ENCODE measurements at places on chromosomes 2 and 18.

- no peak for DNase-seq
Observed at GRCh38 chr2:119301413-119301812, 65.2 kb downstream of the C2orf76 start.

DNA sequence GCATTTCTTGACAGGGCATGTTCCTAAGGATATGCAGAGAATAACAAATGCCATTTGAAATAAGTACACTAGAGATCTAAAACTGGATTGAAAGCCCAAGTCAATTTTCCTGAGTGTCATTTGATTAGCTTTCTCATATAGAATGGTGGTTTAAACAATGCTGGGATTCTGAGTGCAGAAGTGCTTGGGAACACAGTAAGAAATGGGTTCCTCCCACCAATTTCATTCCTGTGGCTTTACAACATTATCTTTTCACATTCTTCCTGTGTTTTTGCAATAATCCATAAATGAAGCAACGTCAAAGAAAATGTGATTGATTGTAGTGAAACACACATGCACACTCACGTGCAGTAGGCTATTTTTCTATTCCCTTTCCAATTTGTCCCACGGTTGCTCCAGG is 1858.4 kb upstream of the PIK3C3 start:
- DNase-seq, result no peak

DNA sequence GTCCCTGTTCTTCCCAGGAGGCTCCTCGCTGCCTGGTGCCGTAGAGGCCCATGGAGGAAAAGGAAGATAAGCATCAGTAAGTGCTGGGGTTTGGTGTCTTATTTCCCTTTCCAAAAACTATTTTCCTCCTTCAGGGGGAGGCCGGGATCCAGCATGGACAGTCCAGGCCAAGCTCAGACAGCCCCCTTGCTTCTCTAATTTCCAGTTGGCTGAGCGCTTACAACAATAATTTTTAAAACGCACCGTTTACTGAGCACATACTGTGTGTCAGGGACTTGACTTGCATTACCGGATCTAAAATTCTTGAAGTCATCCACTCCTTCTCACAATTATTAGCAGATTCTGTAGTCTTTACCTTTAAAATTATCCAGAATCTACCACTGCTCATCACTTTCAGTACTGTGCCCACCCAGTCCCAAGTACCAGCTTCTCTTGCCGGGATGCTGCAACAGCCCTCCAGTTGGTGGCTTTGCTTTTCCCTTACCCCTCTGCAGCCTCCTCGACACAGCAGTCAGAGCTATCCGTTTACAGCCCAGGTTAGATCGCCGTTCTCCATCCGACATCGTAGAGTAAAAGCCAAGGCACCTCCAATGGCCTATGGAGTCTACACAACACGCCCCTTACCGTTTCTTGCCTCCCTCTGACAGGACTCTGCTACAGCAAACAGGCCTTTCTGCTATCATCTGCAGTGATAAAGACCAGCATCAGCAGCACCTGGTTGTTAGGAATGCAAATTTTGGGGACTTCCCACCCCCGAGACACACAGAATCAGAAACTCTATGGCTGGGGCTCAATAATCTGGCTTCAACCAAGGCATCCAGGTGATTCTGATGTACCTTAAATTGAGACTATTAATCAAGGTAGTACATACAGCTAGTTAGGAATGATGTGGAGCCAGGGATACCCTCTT is 75.2 kb upstream of the TSPYL6 start:
- DNase-seq, result no peak

DNA sequence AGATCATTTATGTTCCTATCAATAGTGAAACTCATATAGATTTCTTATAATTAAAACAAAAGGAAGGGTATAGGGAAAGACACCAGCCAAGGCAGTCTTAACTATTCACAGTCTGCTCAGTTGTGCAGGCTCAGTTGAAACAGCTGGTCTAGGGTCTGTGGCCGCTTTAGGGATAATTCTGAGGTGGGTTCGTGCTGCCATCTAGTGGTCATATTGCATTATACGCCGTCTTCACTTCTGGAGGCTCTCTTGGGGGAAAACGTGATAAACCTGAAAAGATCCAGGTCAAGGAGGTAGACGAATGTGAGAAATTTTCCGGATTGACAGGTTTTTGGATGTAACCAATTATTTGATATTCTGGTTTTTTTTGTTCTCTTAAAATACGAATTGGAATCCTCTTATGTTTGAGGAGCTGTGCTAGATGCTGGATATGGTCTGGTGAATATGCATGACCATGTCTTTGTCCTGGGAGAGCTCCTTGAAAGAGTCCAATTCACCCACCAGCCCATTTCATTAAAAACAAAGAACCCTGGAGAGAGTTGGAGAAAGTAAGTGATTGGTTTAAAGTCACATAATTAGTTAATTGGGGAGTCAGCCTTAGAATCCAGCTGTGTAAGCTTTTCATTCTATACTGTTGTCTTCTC is 492.4 kb downstream of the PLCL1 start:
- peak; percentile 63 for DNase-seq

DNA sequence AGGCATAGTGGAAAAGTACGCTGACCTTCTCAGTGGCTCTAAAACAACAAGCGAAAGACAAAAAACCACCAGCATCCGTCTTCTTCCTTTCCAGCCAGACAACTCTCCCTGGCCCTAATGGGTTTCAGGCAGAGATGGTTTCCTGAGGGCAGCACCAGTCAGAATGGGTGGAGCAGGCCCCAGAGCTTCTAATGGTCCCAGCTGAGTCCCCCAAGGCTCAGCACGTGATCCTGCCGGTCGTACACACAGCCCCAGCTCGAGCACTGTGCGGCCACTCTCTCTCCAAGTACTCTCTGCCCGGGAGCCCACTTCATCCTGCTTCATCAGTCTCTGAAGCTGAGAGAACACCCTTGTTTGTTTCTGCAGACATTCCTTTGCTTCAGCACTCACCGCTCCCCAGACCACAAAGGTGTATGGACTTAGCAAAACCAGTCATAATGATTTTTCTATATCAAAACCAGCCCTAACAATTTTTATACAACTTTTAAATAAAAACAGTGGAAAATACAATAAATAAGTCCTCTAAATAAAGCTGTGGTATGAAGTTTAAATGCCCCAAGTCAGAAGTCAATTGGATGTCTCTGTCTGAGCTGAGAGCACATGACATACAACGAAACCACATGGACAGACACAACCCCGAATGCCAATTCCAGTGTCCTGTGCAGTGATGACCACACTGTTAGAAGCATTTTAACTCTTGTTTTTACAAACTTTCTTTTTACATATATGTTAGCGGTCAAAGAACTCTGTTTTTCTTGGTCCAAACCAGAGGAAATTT is 63.9 kb downstream of the PARD6G start:
- DNase-seq, result no peak

DNA sequence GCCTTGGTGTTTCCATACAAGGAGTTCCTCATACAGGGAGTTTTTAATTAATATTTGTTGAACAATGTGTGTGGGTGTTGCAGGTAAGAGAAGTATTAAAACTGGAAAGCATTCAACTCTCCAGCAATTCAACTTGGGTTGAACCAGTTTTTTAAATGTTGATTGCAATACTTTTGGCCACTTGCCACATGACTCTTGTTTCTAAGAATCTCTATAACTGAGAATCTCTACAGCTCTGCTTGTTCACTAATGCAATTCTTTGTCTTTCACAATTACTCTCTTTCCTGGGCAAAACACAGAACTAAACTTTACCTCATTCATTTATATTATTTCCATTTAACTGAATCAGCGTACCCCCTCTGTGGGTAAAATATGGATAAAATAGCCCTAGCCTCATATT is 429.4 kb downstream of the ARHGAP15 start:
- DNase-seq, result no peak

GRCh38 chr2:199310771-199311585 is 146.8 kb downstream of the SATB2 start:
- DNase-seq, result no peak

GRCh38 chr2:173584676-173585458 is 230.2 kb downstream of the CDCA7 start:
- no peak for DNase-seq

DNA sequence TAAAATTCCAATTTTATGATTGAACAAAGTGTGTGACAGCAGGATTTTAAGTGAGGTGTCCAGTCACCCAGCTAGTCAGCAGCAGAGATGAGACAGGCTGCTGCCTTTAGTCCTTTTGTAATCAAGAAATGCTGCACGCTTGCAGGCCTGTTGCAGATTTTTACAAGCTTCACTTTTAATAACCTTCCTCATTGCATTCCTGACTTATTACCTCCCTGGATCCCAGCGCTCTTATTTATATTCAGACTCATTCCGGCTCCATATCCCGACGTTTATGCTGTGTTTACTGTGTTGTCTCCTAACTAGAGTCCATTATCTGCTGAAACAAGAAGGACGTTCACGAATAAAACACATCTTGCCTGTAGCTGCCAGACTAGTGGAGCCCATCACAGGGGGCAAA is 442.5 kb upstream of the KLHL29 start:
- DNase-seq, result no peak

DNA sequence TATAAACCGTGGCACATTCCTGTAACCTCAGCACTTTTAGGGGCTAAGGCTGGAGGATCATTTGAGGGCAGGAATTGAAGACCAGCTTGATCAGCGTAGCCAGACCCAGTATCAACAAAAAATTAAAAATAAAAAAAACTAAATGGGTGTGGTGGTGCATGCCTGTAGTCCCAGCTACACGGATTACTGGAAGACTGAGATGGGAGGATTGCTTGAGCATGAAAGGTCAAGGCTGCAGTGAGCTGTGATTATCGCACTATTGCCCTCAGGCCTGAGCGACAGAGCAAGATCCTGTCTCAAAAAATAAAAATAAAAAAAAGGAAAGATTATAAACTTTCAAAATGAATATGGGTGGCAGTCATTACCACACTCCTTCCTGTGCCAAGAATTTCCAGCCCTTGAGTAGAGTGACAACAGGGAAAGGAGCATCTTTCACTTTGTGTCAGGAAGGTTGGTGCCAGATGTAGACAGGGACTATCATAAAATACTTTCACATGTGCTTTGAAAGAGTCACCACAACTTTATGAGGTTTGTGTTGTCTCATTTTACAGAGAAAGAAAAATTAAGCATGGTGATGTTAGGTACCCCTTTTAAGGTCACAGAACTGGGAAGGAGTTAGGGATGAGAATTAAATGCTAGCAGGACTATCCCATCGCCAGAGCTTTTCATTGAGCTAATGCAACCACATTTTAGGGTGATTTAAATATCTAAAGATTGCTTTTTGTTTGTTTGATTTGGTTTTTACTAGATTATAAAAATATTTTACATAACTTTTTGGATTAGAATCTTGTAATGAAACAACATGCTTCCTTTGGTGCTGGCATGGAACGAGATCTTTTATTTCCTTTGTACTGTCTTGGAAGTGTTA is 1617.4 kb upstream of the ACVR2A start:
- DNase-seq, result no peak

DNA sequence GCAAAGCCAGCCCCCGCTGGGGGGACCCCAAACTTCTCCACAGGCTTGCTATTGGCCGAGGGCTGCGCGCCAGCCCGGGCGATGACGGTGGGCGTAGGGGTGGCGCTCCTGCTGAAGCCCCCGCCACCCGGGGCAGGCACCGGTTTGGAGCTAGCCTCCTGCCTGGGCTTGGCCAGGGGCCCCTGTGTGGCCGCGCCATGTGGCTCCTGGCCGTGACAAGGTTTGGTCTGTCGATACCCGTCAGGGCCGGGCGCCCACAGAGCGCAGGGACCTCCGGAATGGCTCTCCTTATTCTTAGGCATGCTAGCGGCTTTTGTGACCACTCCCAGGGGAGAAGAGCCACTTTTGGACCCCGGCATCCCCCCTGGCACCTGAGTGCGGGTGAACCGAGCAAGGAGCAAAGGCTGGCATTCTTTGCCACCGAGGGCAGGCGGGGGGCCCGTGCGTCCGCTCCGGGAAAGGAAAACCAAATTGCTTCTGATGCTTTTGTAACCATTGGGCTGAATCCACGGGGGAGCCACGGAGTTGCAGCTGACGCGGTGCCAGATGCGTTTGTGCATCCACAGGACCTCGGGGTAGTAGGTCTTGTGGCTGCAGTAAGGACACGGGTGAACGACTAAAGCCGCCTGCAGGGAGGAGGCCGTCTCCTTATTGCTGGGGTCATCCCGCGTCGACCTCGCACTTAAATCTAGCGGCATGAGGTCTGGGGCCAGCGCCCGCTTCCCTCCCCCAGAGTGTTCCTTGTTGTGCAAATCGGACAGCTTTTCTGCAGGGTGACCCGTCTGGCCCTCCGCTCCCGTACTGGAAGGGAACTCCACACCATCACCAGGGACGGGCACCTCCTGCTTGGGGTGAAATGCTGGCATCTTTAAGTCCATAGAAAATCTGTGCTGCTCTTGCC is 115.6 kb downstream of the ZNF516 start:
- DNase-seq, result no peak

GRCh38 chr2:100036793-100037192 is 105.6 kb downstream of the AFF3 start:
- no peak for DNase-seq

GRCh38 chr2:215727507-215728503 is 285.5 kb downstream of the MREG start:
- DNase-seq, result no peak

DNA sequence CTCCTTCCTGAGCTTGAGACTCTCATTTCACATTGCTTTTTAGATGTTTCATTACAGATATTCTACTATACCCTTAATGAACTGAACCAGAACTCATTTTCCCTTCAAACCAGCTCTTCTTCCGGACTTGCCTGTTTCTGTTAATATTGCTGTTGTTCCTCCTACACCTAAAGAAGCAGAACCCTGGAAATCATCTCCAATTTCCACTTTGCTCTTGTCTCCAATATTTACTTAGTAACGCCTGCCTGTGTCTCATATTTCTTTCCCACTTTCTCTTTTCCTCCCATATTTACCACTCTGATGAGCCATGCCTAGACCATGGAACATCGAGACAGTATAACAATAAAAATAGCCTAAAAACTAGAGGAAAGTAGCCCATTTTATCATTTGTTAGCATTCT is 17.9 kb upstream of the GMCL1 start:
- no peak for DNase-seq

GRCh38 chr2:132404056-132404455 is 12.5 kb upstream of the GPR39 start:
- no peak for DNase-seq
